Tongue (tissue), 3 donors: ENCODE measurements at places on chromosomes 4 and X. TPM values are rescaled to one million over a fixed set of nuclear protein-coding genes. Genes with fewer than 3 reads are reported as not detected.

Gene DCAF8L2
- total RNA-seq: not detected

Gene TMEM156
- 1.6 TPM for total RNA-seq

Gene ZCCHC18
- 1.2 TPM for total RNA-seq

Gene TMPRSS11D
- total RNA-seq: 6.6 TPM

Gene USP51
- total RNA-seq: 7.2 TPM
